ENCODE measurements at places on chromosomes 12 and 14.
A peak's percentile ranks its signal among the peaks of the same experiment; 100 is the strongest.

GRCh38 chr12:118537481-118537917 lies 161.1 kb downstream of the SUDS3 start:
- no peak for DNase-seq

DNA sequence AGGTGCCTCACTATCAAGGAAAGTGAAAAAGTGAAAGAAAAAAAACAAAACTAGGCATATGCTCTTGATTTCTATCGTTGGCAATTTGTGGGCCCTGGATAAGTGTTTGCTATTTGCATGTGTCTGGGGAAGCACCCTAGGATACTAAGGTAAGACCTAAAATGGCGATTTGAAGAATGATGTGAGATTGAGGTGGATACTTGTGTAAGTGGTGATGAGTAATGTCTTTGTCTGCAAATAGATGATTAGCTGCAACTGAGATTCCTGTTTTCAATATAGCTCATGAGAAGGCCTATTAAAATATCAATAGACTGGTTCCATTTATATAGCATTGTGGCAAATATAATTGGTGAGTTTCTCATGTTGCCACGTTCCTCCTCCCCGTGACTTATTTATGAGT lies 261.7 kb downstream of the NEDD1 start:
- no peak for DNase-seq

- no peak for DNase-seq
Observed at GRCh38 chr12:785706-786105, 33.3 kb downstream of the WNK1 start.

DNA sequence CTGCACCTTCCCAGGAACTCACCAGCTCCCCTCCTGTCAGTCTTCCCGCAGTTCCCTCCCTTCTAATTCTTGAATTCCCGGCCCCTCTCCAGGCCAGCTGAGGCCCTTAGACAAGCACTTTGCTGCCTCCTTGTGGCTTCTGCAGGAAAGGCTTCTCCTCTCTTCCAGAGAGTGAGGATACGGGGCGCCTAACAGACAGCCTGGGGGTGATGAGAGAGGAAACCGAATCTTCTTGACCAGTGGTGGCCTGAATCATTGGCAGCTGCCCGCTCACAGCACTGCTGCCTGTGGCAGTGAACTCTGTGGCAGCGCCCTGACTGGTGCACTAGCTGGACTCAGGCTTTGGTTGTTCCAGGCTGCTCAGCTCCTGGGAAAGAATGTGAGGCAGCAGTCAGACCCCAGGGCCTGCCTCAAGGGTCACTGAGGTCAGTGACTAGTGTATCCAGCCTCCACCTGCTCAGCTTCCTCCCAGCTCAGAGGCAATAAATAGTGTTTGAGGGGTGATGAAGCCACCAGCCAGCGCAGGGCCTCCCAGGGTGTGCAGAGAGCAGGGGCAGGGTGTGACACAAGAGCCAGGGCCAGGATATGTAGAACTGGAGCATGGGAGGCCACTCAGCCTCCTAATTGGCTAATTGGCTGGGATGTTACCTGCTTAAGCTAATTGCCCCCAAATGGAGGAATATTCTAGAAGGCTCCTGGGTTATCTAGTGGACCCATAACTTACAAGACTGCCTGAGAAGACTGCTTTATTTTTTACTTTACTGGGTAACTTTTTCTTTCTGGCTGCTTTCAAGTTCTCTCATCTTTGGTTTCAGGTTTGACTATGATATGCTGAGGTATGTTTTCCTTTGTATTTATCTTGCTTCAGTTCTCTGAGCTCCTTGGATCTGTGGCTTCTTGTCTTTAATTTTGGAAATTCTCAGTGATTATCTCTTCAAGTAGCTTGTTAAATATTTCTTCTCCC lies 12.9 kb upstream of the MCRS1 start:
- peak; percentile 43 for DNase-seq

DNA sequence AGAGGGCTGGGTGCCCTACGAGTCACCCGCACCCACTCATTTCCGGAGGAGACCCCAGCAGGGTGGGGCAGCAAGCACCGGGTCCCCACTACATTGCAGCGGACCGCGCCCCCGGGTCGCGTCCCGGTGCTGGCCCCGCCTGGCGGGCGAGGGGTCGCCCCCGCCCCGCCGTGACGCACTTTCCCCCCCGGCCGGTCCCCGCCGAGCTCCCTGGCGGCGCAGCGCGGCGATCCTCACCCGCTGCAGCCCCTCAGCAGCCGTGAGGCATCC lies 106.1 kb downstream of the PRICKLE1 start:
- DNase-seq: no peak

DNA sequence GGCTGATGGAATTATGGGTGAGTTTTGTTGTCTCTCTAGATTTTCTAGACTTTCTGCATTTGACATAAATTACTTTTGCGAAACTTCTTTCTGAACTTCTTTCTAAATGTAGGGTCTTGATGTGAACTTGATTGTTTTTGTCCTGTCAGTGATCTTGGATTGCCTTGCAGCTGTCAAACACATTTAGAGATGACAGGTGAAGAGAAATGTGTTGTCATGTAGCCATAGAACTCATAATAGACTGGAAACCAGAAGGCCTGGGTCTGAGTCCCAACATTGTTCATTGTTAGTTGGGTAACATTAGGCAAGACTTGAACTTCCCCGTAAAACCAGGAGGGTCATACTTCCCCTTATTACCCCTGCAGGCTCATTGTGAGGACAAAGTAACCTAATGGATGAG lies 109.0 kb downstream of the LRIG3 start:
- DNase-seq: no peak

DNA sequence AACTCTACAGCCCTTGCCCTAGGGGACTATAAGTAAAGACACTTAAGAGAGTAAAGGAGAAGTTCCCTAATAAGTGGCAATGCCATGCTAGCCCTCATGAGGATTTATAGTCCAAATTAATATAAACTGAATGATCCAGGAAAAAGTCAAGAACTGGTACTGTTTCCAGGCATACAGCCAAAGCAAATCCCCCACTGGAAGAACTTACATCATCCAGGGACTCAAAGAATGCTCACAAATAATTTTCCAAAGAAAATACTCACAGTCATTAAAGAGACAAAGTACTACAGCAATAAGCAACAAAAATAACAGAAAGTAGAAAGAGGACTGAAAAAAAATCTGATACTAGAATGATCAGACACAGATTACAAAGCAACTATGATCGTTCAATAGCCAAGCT lies 79.7 kb upstream of the RAP1B start:
- DNase-seq: no peak

GRCh38 chr14:29085546-29085945 lies 319.0 kb downstream of the FOXG1 start:
- no peak for DNase-seq

DNA sequence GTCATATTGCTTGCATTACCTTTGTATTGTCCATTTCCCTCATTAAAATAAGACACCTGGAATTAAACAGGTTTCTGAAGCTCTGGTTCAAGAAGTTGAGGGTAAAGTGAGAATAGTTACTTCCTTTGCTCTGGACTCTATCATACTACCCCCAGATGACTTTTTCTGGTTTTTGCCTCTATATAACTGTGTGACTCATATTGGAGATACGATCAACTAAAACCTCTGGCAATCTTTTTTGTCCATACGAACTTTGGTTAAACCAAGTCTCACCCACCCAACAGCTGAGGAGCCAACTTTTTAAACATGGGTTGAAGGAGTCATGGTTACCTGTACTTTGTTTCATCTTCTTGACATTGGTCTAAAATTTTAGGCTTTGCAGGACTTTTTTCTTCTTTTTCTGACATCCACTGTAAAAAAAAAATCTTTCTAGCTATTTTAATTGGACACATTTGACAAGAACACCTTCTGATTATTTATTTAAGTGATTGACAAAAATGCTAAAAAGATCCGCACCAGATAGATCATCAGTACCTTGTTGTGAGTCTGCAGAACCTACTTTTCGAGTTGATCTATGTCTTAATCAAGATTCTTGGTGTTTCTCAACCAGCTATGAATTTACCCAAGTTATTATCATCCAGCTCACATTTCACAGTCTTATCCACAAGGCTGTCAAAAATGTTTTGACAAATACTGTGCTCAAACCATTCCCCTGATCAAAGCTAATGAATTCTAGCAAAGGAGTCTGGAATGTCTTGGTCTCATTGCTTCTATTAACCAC lies 166.0 kb downstream of the IPO8 start:
- no peak for DNase-seq

GRCh38 chr12:46492471-46493085 lies 120.0 kb upstream of the SLC38A2 start:
- no peak for DNase-seq

DNA sequence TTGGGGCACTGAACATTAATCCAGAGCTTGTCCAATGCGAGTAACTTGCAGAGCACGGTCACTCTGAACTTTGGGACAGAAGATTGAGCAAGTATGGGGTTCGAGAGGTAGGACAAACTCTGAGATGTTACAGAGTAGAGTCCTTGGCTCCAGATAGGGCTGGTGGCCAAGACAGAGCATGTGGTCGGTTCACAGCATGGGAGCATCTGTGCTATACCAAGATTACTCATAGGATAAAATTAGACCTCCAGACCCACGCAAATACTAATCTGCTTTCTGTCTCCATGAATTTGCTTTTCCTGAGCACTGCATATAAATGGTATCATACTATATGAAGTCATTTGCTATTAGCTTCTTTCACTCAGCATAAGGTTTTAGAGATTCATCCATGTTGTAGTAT lies 93.4 kb upstream of the TBX5 start:
- DNase-seq: no peak

GRCh38 chr12:96063046-96063445 lies 27.7 kb upstream of the LTA4H start:
- no peak for DNase-seq

GRCh38 chr14:23571701-23572523 lies 4.3 kb upstream of the AP1G2 start:
- no peak for DNase-seq

DNA sequence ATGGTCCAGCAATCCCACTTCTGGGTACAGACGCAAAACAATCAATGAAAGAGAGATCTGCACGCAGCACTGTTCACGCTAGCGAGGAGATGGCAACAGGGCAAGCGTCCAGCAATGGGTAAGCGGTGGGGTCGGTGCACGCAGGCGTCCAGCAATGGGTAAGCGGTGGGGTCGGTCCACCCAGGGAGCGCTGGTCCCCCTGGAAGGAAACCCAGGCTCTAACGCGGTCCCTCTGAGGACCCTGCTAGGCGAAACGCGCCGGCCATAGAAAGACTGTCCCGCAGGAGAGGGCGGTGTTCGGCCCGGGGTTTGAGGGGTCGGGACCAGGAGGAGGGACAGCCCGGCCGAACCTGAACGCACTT lies 618 bp upstream of the PGAM5 start:
- DNase-seq: no peak

DNA sequence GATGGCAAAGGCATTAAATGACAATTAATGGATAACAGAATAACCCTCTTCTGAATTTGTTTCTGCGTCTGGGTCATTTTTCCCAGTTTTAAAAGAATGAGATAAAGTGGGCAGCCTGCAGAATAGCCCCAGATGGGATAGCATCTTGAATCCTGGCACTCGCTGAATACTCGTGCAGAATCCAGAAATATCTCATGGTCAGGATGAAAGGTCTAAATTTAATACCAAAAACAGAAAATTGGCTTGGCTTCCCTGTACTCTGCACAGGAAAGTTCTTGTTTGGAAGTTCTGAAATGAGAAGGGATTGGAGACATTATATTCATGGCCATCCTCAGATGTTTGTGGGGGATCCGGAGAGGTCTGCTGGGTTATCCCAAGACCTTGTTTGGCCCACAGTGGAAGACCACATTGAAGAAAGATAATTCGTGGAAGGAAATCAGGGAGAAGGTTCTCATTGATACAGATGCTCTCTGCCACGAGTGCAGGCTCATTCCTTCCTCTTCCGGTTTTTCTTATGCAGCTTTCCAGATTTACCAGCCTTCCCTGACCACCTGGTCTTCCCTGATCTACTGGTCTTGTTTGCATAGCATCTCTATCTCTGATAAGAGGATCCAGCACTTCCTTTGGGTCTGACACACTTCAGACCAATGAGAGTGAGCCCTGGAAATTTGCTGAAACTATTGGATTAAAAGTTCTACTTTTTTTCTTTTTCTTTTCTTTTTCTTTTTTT lies 6.0 kb upstream of the IFT81 start:
- DNase-seq: no peak

DNA sequence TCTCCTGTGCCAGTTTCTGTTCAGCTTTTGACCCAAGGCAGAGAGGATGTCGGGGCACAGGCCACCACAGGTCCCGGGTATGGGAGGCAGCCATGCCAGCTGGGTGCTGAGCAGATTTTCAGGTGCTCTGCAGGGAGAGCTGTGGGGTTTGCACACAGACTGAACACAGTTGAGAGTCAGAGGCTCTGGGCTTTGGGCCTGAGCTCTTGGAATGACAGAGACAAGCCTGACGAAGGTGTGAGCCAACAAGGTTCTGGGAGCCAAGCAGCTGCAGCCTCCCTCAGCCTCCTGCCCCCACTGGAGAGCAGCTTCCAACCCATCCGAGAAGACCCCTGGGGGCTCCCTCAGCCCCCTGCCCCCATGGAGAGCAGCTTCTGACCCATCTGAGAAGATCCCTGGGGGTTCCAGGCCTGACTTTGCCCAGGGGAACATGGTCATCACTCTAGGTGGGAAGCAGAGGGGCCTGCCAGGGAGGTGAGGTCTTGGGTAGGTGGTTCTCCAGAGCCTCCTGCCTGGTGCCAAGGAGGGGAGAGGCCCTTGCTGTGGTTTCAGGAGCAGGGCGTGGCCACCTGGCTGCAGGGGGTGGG lies 13.8 kb downstream of the FBRSL1 start:
- no peak for DNase-seq

GRCh38 chr12:96033549-96034389 lies 1.6 kb downstream of the LTA4H start:
- DNase-seq: no peak

DNA sequence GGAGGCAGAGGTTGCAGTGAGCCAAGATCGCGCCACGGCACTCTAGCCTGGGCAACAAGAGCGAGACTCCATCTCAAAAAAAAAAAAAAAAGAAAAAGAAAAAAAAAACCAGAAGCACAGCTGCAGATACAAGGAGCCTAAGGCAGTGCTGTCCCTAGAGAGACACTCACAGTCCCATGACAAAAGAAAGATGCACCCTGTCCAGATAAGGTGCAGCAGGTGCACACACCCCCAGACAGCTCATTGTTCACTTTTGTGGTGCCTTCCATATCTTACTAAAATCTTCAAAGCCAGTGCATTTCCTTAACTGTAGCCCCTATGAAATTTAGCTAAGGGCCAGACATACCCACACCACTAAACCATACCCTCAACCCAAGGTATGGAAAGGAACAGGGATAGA lies 7.7 kb upstream of the NRL start:
- DNase-seq: no peak

Data from activated CD4-positive, alpha-beta T cell treated with anti-CD3 and anti-CD28 coated beads for 24 hours (primary cell).